ENCODE measurements at places on chromosomes 12 and 14.

- no peak for DNase-seq
Measured at GRCh38 chr12:113658006-113658655, 186.5 kb upstream of the LHX5 start.

DNA sequence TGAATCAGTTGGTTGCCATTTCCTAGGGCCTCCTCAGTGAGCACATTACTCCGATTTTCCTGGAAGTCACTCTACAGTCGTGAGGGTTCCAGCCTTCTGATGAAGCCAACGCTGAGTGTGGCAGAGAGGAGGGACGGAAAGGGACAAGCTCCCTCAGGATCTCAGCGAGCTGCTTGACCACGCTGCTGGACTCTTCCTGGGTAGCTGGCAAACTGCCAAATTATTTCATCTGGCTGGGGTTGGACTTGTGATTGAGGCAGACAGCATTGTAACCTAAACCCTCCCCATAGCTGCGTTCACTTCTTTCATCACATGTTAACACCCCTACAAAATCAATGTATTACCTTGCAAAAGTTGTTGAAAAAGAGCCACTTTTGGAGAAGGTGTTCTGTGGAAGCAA is 69.6 kb upstream of the CHST11 start:
- DNase-seq: no peak

DNA sequence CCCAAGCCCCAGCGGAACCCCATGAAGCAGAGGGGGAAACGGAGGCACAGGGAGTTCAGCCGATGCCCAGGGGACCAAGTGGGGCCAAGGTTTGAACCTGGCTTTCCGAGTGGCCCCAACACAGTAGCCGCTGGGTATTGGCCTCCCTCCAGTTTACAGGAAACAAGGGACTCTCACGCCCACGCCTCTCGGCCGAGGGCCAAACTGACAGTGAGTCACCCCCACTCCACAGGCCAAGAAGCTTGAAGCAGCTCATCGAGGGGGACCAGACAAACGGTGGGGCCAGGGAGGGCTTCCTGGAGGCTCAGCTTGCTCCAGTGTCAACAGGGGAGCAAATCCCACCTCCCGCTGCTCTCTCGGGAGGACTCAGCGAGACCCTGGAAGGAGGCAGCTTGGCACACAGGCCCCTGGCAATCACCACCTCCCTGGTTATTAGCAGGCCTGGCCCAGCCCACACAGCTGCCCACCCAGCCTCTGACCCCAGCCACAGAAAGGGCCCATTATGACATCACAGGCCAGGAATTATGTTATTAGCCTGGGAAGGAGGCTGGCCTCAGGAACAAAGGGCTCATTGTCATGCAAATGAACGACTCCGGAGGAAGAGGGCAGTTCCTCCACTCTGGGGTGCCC is 54.6 kb downstream of the NCOR2 start:
- peak; percentile 97 for DNase-seq

DNA sequence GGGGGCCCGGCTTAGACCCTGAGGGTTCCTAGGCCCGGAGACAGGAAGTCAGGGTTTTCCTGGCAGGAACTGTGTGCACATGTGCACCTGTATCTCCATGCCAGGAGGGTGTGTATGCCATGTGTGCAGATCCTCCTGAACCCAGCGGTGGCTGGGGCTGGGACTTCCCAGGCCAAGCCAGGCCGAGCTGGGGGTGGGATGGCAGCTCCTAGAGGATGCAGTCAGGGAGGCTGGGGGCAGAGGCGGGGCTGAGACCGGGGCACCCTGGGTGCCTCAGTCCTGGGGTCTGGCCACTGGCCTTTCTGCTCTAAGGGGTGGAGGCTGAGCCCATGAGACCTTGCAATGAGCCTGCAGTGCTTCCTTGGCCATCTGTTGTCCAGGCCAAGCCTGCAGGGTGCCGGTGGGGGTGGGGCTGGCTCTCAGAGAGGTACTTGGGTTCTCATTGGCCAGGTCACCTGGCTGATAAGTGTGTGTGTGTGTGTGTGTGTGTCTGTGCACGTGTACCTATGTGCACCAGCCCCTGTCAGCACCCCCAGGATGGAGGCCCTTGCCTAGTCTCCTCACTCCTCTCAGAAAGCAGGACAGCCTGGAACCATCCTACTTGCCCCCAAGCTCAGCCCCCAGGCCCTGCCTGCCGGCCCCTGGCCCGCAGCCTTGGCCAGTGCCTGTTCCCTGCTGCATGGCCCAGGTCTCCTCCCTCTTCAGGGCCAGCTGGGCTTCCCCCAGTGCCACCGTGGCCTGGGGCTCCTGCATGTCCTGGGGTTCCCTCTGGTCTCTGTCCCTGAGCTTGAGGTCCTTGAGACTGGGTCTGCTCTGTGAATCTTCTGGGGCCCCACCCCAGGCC is 10.6 kb upstream of the TNFAIP2 start:
- no peak for DNase-seq

DNA sequence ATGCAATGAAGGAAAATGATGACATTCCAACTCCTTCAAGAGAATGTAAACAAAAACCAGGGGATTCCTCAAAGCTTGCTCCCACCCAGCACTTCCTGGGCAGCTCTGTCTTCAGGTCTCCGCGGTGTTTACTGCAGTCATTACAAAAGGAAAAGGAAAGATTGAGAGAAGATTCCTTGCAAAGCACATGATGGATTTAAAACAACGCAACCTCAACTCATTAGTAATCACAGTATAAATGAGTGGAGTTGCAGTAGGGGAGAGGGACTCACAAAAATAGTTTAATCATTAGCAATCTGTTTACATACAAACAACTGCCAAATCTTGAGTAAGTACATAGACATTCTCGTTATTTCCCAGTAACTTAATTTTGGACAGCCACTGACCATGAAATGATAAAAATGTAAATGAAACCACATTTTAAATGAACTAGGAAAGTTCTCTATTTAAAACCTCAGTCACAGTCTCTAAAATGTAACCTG is 49.7 kb upstream of the OVCH1 start:
- no peak for DNase-seq

- no peak for DNase-seq
Measured at GRCh38 chr12:12713932-12714275, 3.3 kb upstream of the CDKN1B start.

DNA sequence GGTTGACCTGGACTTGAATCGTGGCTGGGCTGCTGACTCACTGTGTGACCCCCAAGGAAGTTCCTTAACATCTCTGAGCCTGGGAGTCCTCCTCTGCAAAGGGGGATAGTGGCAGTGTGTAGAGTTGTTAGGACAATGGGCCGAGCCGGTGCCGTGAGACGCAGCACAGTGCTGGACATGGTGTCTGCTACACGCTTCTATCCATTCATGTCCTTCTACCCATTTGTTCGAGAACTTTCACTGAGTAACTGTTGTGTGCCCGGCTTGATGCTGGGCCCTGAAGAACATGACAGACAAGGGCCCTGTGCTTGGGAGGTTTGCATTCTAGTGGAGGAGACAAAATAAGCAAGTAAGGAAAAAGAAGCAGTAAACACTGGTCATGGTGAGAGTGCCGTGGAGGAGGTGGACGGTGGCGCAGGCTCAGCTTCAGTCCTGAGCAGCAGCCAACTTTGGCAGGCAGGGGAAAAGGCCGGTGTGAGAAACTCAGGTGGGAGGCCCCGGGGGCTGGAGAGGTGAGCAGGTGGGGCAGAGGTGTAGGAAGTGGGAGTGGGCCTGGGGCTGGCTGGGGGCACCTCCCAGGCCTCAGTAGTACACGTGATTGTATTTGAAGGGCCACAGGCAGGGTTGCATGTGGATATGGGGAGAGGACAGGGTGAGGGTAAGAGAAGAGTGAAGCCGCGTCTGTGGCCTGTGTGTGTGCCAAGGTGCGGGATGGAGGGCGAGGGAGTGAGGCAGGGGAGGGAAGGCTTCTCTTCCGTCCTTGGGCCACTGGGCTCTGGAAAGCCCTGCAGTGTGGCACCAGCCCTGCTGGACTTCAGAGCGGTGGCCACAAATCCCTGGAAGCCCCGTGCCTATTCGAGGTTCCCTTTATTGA is 13.8 kb downstream of the VASH1 start:
- no peak for DNase-seq

GRCh38 chr12:85191-85666 is 18.7 kb downstream of the IQSEC3 start:
- no peak for DNase-seq

GRCh38 chr12:22121224-22121623 is 75.2 kb downstream of the CMAS start:
- no peak for DNase-seq

- no peak for DNase-seq
Measured at GRCh38 chr14:59245809-59246295, 57.4 kb downstream of the DAAM1 start.

GRCh38 chr12:101931498-101932326 is 54.3 kb downstream of the DRAM1 start:
- DNase-seq: no peak

GRCh38 chr12:117872546-117873169 is 96.1 kb downstream of the KSR2 start:
- DNase-seq: no peak

DNA sequence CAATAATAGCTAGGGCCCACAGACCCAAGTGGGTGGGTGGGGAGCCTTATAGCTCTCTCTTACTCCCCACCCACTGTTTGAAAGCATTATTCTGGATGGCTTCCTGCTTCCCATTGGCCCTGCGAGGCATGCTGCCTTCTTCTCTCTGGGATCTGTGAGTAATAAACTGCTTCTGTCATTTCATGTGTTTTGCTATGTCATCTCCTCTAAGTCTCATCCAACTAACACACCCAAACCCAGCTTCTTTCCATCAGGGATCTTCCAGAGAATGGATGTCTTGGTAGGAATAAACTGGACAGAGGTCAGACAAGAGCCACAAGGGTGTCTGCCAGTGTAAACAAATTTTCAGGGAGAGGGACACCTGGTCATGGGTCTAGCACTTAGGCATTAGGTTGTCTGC is 66.4 kb upstream of the BDKRB2 start:
- no peak for DNase-seq

DNA sequence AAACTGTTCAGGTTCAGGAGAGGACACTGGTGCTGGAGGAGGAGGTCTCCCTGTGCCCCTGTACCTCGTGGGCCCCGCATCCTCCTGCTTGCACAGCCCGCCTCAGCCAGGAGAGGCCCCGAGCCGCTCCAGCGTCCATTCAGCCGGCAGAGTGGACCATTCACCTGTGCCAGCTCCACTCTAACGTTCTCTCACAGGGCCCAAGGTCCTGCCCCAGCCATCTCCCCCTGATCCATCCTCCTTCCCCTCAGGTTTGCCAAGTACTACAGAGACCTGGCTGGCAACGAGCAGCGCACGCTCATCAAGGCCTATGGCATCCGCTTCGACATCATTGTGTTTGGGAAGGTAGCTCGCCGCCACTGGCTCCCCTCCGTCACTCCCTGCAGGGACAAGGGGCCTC is 22.2 kb downstream of the P2RX4 start:
- no peak for DNase-seq

- peak; percentile 93 for DNase-seq
Measured at GRCh38 chr12:11580125-11580751, 69.2 kb upstream of the ETV6 start.

DNA sequence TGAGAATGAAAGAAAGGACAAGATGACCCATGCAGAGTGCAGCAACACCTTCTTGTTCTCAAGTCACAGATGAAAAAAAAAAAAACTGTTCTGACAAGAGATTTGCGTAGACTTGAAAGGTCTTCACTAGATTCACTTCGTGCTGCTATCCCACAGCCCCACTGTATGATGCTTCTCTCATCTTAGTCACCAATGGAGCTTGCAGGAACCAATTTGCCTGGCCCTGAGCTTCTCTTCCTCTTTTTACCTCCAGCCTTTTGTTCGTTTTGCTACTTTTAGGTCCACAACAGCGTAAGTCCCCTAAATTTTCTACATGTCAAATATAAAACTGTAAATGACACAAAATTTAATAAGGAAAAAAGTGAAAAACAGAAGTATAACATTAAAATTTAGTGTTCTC is 107.9 kb upstream of the NAP1L1 start:
- no peak for DNase-seq

- no peak for DNase-seq
Measured at GRCh38 chr12:66768293-66768692, 89.4 kb upstream of the GRIP1 start.

DNA sequence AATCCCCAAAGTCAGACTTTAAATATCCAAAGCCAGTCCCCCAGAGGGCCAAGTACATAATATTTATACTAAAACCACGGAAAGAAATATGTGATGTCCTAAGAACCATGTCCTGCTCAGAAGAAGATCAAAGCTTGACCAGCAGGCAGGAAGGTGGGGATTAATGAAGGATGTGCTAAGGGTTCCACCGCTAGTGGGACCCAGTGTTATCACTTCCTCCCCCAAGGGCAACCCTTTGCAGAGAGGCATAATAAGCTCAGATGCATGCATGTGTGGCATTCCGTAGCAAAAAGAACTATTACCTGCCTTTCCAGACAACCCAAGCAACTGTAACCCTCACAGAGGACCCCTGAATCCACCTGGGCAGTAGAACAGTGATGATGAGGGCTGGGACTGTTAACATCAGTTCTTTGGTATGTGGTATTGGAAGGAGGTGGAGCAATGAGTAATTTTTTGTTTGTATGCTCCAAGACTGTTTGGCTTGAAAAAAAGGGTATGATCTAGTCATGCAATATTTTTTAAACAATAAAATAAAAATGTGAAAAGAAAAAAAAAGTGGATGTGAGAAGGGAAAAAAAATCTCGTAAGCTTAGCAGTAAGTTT is 71.7 kb upstream of the ETV6 start:
- no peak for DNase-seq

DNA sequence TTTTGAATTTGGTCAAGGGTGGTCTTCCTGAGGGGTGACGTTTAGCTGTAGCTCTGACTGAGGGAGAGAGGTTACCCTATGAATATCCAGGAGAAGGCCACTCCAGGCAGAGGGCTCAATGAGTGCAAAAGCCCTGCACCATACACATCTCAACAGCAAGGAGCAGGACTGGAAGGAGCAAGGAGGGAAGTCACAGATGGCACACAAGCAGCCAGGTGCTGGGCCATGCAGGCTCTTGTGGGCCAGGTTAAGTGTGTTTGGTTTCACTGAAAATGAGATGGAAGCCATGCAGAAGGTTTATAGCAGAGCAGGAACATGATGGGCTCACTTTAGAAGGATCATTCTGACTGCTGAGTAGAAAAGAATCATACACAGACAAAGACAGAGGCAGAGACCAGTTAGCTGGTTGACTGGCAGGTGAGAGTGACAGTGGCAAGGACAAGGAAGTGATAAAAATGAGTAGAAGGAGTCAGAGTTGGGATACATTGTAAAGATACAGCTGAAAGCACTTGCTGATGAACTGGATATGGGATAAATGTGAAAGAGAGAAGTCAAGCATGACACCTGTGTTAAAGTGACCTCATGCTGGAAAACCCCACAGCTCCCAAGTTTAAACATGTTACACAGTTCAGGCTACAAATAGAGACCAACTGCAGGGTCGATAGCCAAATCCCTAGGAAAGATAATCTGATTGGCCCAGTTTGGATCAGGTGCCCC is 81.2 kb downstream of the PRKD1 start:
- no peak for DNase-seq

GRCh38 chr12:79267580-79267979 is 403.0 kb downstream of the SYT1 start:
- DNase-seq: no peak

DNA sequence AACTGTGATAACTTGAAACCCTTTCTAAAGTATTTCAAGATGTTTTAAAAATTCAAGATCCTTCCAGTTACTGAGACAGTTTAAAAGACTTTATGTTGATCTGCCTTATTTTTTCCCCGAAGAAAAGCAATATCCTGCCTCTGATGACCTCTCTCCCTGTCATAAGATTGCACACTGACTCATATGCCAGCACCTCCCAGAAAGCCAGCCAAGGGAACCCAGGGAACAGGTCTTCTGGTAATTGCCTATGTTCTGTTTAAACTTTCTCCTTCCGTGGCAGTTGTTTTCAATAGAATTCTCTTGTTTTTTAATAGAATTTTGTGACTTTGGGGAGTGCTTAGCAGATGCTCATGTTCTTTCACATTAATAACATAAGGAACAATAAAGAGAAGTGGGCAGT is 300.2 kb upstream of the PRKD1 start:
- DNase-seq: peak; percentile 81

- DNase-seq: no peak
Measured at GRCh38 chr12:53560351-53560750, 53.1 kb upstream of the NPFF start.

Measured in HT1080 (cell line).